ENCODE measurements at places on chromosomes 7 and 10. TPM values are rescaled to one million over a fixed set of nuclear protein-coding genes. Genes with fewer than 3 reads are reported as not detected.
A peak's percentile ranks its signal among the peaks of the same experiment; 100 is the strongest.

Gene SPDYE9
- total RNA-seq: 0.25 TPM

Gene EPHA1
- 4.7 TPM for total RNA-seq

GRCh38 chr7:12111422-12112405, 99.4 kb upstream of the TMEM106B start:
- peak; percentile 67 for DNase-seq

GRCh38 chr10:48517911-48518811, 86.7 kb downstream of the ARHGAP22 start:
- no peak for DNase-seq

- DNase-seq: peak; percentile 58
These were observed 456.2 kb downstream of the REEP3 start for GRCh38 chr10:63977329-63977923.

- no peak for DNase-seq
These were observed 25.1 kb downstream of the NEBL start for GRCh38 chr10:20871970-20872369.

All from glutamatergic neuron (in vitro differentiated cells).